Fibroblast of skin of right biceps (primary cell): ENCODE measurements at places on chromosomes 2 and 18.
A peak's percentile ranks its signal among the peaks of the same experiment; 100 is the strongest.

DNA sequence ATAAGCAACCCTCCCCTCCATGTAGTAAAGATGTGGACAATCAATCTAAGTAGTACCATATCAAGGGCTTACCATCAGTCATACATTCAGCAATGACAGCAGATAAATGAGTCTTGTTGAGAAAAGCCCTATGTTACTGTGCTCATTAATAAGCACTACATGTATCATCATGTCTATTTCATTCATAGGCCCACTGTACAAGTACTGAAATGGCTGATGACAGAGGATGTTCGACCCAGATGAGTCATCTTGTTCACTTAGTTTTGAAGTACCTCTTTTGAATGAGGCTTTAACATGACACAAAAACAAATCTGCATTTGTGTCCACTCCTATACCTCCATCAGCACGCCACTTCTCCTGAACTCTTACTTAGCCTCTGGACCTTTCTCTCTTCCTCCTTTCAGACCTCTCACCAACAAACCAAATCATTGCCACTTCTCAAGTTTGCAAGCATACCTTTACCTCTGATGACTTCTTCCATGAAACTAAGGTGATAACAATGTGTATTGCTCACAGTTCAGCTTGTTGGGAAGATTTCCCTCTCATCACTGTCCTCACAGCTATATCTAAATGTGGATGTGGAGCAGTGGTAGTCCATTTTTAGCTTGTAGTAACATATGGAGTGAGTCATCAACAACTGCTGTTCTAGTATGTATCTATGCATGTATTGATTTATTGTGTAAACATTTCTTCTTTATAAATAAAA, 921.0 kb upstream of the SLC39A10 start:
- DNase-seq, result peak; percentile 6

DNA sequence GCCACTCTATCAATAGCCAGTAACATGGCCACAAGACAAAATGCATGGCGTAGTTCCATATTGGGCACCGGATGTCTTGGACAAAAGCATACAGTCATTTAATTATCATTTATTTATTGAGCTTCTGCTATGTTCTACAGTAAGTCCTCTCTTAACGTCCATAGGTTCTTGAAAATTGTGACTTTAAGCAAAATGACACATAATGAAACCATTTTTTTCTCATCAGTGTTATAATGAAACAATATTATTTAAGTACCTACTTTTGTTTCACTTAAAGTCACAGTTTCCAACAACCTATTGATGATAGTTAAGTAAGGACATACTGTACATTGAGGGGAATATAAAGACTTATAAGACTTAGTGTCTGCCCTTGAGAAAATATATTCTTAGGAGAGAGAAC, 84.9 kb downstream of the XRCC5 start:
- DNase-seq, result no peak

DNA sequence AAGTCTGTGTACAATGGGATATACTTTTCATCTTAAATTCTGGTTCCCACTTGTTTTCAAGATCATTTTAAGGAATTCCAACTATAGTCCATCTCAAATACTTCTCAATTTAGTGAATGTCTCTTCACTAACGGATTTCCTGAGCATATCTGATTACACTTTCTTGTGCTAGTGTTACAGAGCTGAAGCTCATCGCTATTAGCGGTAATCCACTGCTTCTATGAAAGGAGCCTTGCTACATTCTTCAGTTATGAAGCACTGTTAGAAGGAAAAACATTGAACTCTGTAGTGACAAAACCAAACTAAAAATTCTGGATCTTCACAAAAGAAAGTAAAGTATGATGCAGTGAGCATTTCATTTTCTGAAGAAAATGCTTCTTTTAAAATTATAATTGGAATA, 72.0 kb downstream of the AGPS start:
- peak; percentile 22 for DNase-seq

DNA sequence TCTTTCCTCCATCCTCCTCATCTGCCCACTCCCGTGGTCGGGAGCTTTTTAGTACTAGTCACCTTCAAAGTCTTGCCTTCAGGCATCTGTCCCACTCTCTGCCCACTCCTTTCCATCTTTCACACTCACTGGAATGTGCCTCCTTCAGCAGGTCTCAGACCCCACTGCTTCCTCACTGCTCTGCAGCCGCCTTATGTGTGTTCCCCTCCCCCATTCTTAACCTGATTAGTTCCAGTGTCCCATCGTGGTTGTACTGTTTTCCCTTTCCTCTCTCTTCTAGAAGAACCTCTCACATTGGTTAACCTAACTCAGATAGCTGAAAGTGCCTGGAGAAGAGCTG, 3.0 kb downstream of the ARMC9 start:
- no peak for DNase-seq

DNA sequence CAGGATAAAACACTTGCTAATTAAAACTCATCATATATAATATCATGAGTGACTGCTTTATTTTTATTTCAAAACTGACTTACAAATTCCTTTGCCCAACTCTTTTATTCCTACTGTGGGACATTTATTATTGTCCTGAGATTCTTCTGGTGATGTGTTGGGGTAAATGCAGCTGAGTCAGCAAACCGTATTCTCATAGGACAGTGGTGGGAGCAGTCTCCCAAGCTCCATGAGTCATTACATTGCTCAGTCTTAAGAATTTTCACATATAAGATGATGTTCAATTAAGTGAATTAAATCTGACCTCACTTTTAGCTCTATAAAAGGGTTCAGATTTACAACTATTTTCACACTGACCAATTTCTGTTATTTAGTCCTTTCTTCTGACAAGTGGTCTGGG, 1530.7 kb downstream of the LRP1B start:
- DNase-seq, result peak; percentile 87

DNA sequence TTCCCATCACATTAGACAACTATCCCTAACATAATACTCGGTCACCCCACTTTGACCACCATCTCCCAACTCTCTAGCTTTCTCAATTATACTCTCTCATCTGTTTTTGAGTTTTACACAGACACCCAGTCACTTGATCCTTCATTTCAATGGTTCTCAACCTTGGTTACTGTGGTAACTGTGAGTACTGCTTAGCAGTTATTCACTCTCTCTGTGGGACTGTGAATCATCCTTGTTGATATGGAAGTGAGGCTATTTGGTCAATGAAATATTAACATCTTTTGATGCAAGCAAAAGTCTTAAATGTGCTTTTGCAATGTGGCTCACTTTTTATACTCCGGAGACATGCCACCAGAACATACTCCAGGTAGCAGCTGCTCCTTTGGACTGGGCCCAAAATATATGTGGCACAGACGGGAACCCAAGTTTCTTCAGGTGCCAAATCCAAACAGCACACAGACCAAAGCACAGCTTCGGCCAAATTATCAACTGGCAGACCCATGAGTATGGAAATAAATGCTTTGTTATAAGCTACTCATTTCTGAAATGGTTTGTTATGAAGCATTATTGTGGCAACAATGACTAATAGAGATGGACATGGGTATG, 75.0 kb upstream of the SLC25A52 start:
- DNase-seq, result peak; percentile 3

- peak; percentile 74 for DNase-seq
Observed at GRCh38 chr2:1605102-1606045, 138.9 kb downstream of the PXDN start.

GRCh38 chr2:191446910-191447309, 201.7 kb downstream of the MYO1B start:
- no peak for DNase-seq

- no peak for DNase-seq
Observed at GRCh38 chr18:54802686-54803395, 25.4 kb upstream of the RAB27B start.

GRCh38 chr2:79630060-79630459, 117.2 kb downstream of the CTNNA2 start:
- no peak for DNase-seq

GRCh38 chr2:159715451-159715850, 3.1 kb downstream of the MARCHF7 start:
- DNase-seq, result no peak

DNA sequence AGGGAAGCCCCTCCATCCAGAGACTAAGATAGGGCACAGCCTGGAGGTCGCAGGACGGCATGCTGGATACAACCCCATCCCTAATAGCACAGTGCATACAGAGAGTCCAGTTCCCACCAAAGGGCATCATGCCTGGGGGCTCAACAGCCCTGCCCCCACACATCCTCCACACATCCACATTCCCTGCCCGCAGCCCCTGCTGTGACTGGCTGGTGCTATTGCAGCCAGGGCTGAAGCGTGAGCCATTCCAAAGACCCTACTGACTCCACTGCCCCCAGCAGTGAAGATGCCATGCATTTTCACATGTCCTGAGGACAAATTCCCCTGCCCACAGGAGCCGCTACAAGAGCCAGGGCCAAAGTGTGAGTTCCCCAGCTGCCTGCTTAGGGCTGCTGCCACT, 641.6 kb downstream of the METTL4 start:
- DNase-seq, result no peak

- peak; percentile 64 for DNase-seq
Observed at GRCh38 chr2:33412920-33413319, 63.5 kb upstream of the RASGRP3 start.

- no peak for DNase-seq
Observed at GRCh38 chr18:8856769-8857393, 151.5 kb downstream of the MTCL1 start.

DNA sequence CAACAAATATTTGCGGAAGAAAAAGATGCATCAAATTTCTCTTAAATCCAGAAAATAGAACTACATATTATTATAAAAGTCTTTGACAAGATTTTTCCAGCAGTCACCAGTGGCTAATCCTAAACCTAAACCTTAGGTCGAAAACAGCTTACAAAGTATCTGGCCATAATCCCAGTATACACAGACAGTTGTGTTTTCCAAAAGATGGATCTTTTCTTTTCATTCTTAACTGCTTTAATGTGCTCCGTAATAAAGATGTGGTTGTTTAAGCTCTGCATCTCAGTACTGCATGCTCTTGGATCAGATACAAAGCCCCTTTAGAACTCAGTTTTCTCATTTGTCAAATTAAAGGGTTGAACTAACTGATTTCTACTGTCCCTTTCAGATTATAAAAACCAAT, 247.8 kb downstream of the TXNL1 start:
- no peak for DNase-seq

DNA sequence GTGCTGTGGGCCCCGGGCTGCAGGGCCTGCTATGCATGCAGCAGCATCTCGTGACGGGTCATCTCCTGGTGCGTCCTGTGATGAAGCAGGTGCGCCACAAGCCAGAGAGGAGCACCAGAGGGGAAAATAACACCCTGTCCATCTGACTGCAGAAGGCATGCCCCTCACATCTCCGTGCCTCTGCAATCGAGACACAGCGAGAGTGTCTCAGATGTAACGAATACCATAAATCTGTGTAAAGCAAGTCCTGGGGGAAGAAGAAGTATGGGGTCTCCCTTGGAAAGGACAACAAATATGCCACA, 137.5 kb downstream of the PTGR3 start:
- no peak for DNase-seq

DNA sequence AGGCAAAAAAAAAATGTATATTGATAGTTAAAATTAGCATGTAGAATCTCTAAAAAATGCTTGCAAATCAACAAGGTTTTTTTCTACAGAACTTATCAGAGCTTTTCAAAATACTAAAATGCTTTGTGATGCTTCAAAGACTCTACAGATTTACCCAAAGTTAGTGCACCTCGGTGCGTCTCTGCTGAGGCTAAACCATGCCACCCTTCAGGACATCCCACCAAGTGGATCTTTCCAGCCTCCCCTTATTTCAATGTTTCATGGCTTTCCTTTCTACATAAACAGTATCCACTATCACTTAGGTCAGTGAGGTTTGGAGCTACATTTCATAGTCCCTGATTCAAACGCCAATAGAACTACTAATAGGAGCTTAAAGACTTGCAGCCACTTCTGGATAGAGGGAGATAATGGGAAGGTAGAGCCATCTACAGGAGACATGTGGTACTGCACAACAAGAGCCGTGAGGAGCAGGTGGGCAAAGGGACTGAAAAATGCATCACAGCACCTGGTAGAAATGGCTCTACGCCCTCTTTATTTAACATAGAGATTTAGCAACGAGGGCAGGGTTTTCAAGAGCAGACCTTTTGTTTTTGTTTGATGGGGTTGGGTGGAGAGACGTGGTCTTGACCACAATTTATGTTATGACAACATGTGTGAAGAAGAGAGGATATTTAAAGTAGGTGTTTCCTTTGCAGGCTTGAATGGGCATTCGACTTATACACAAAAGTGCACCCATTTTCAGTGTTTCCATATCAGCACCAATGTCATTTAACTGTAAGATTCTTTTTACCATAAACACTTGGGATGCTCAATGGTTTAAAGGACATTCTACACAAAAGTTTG, 56.1 kb upstream of the SLC35G4 start:
- DNase-seq, result peak; percentile 61

DNA sequence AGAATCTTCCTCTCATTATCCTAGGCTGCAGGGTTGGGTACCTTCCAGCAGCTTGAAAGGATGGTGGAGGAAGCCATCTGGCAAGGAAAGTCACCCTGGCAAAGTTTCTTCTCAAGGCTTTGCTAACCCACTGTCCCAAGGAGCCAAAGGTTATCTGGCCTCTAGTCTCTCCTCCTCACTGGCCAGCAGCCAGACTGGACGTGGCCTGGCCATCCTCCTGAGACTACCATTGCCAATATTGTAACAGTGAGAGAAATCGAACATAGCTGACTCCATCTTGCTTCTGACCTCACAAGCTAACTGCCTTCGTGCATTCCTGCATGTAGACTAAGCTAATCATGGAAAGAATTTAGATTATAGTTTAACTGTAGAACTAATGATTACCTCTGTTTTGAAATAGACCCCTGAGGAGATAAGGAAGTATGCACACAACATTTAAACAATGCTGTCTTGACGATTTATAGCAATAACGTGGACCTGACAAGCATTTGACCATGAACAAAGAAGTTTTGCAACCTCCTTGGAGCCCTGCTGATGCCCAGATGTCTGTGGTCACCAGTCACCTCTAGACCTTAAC, 7.8 kb upstream of the ANXA4 start:
- no peak for DNase-seq

DNA sequence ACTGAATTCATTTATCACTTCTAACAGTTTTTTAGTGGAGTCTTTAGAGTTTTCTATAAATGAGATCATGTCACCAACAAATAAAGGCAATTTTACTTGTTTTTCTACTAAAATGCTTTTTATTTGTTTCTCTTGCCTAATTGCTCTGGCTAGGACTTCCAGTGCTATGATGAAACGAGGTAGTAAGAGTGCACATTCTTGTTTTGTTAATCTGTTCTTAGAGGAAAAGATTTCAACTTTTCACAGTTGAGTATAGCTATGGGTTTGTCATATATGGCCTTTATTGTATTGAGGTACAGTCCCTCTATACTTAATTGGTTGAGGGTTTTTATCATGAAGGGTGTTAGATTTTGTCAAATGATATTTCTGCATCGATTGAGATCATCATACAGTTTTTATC, 5.6 kb downstream of the IL18RAP start:
- DNase-seq, result no peak

GRCh38 chr2:1527153-1527992, 114.1 kb downstream of the TPO start:
- DNase-seq, result no peak

DNA sequence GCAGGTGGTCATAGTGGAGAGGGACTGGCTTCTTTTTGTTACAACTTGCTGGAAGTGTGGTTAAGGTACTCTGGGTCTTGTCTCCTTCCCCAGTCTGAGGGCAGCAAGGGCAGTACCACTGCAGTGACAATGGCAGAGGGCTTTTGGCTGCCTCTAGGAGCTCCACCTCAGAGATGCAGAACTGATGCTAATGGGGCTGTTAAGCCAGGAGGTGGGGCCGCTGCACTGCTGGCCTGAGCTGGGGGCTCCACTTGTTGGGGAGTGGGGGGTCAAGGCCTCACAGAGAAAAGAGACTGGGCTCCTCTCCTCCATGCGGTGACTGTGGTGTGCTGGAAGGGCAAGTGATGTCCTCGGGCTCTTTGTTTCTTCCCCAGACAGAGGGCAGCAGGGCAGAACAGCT, 135.7 kb downstream of the DSEL start:
- DNase-seq, result no peak

- DNase-seq, result peak; percentile 90
Observed at GRCh38 chr2:45237850-45238542, 228.7 kb upstream of the SIX2 start.
